ENCODE measurements at places on chromosomes 11 and 22.

DNA sequence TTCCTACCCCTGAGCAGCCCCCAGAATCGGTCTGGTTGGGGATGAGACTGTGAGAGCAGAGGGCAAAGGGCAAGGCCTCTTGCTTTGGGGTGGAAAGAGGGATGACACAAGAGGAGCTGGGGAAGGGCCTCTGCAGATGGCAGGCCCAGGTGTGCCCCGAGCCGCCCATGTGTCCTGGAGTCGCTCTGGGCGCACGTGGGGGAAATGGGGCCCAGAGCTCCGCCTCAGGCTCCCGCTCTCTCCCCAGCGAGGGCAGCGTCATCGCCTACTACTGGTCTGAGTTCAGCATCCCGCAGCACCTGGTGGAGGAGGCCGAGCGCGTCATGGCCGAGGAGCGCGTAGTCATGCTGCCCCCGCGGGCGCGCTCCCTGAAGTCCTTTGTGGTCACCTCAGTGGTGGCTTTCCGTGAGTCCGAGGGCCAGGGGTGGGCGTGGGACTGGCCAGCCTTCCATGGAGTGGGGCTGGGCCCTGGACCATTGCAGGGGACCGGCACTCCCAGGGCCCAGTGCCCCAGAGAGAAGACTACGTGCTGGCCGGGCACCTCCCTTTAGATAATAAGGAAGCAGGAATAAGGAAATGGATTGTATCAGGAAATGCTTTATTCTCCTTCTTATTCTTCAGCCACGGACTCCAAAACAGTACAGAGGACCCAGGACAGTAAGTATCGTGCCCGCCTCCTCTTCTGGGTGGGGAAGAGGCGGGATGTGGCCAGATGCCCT lies 30.1 kb downstream of the ST14 start:
- no peak for DNase-seq

GRCh38 chr11:78575478-78575877 lies 814 bp upstream of the NARS2 start:
- no peak for DNase-seq

GRCh38 chr22:43110927-43111623 lies 525 bp downstream of the BIK start:
- no peak for DNase-seq

- DNase-seq: no peak
Observed at GRCh38 chr11:19116276-19116970, 545 bp upstream of the ZDHHC13 start.

DNA sequence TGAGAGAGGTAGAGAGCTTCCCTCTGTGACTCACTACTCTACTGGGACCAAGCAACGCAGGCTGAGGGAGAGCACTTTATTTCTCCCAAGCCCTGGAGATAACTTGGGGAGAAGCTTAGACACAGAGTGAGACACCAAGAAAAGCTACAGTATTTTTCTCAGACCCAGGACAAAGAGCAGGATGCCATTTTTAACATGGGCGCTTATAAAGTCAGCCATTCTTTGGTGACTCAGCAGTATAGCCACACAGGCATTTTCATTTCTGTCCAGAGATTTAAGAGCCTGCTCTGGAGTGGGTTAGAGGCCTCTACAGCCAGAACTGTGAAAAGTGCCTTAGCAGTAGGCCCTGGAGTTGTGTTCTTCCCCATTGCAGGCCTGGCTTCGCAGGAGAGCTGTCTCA lies 55.0 kb upstream of the GLYAT start:
- no peak for DNase-seq

DNA sequence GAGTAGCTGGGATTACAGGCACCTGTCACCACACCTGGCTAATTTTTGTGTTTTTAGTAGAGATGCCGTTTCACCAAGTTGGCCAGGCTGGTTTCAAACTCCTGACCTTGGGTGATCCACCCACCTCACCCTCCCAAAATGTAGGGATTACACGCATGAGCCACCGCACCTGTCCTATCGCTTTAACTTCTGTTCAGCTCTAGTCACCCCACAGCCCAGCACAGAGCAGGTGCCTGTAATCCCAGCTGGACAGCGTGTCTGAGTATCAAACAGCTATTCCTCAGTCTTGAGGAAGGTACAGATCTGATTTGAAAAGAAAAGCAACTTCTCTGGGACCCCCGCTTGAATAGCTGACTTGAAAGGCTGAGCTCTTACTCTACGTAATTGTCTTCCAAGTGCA lies 149.1 kb downstream of the CTTN start:
- DNase-seq: no peak

- no peak for DNase-seq
Observed at GRCh38 chr11:128188346-128189004, 398.9 kb downstream of the ETS1 start.

- no peak for DNase-seq
Observed at GRCh38 chr11:104443387-104443786, 279.4 kb upstream of the PDGFD start.

GRCh38 chr22:20155330-20156041 lies 4.6 kb upstream of the CCDC188 start:
- DNase-seq: peak; percentile 75

DNA sequence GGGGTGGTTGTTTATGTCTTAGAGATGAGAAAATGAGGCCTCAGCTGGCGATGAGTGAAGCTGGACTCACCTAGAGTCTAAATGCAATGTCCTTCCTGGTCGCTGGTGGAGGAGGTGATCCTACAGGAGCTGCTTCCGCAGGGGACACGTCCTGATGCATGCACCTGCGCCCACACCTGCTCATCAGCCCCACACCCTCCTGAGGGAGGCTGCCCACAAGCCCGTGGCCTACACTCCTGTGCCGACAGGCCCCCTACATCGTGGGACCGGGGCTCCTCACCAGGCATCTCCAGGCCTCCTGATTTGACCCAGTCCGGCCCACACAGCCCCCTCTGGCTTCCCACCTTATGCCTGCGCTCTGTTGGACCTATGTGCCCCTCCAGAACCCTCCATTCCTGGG lies 857.2 kb downstream of the TBC1D22A start:
- no peak for DNase-seq
